ENCODE measurements at places on chromosomes 1 and 21.

DNA sequence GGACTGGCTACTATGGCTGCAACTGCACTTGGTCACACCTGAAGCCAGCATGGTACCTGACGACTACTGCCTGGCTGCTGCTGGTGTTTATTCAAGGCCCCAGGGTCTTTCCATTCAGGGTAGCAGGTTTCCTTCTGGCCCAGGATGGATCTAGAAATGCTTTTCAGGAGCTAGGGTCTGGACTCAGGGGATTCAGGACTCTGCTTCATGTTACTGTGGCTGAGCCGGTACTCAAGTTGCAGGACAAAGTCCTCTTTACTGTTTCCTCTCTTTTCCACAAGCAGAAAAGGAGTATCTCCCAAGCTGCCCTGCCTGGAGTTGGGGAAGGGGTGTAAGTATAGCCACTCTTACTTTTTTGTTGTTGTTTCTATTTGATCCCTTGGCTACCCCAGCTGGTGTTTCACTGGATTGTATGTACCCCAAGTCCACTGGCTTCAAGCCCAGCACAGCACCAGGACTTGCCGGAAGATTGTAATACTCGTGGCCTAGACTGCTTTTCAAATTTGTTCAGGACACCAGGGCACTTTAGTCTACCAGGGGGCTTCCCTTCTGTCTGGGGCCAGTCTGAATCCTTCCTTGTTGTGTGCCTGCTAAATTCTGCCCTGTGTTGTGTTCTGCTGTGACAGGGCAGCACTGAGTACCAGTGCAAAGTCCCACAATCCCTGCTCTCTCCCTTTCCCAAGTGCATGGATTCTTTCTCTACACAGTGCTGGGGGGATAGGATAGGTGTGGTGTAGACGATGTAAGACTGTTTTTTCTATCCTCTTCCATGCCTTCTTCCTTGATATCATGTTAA, 248.5 kb downstream of the GPR52 start:
- DNase-seq = no peak

DNA sequence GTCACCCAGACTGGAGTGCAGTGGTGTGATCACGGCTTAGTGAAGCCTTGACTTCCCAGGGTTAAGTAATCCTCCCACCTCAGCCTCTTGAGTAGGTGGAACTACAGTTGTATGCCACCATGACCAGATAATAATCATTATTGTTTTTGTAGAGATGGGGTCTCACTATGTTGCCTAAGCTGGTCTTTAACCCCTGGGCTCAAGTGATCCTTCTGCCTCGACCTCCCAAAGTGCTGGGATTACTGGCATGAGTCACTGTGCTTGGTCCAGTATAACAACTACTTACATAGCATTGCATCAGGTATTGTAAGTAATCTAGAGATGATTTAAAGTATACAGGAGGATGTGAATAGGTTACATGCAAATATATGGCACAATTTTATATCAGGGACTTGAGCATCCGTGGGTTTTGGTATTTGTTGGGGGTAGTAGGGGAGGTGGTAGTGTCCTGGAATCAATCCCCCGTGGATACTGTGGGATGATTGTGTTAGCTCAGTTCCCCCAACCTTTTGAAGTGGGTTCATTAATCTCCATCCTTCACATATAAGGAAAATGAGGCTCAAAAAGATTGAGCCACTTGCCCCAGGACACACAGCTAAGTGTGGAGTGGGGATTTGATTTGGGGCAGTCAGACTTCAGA, 61.4 kb upstream of the CNIH3 start:
- no peak for DNase-seq

DNA sequence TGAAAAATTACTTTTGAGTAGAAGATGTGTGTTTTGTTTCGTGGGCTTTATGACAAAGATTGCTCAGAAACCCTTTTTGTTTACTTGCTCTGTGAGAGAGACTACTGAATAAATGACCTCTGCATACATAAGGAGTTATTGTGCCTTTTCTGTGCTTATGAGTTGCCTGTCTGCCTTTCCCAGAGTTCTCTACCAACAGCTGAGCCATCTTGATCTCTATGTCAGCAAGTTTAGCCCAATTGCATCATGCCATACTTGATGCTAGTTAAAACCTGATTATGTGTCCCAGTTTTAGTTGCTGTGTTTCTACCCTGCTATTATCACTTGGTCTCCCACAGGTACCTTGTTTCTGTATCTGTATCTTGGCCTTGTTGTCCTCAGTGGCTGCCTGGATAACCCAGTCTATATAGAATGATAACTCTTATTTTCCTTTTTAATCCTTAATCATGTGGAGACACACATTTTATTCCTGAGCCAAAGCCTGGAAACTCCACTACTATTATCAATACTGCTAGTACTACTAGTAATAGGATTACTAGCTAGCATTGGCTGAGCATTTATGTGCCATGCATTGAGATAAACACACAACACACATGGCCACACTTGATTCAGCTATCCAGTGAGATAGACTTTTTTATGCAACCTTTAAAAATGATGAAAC, 28.7 kb upstream of the GNG12 start:
- no peak for DNase-seq

DNA sequence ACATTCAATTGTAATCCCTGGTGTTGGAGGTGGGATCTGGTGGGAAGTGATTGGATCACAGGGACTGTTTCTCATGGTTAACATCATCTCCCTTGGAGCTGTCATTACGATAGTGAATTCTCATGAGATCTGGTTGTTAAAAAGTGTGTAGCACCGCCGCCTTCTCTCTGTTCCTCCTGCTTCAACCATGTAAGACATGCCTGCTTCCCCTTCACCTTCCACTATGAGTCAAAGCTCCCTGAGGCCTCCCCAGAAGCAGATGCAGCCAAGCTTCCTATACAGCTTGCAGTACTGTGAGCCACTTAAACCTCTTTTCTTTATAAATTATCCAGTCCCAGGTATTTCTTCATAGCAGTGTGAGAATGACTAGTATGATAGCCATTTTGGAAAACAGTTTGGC, 30.1 kb upstream of the TRIM62 start:
- no peak for DNase-seq

GRCh38 chr1:64922336-64922735, 44.0 kb downstream of the JAK1 start:
- no peak for DNase-seq

GRCh38 chr1:38114241-38115026, 67.8 kb upstream of the POU3F1 start:
- no peak for DNase-seq

DNA sequence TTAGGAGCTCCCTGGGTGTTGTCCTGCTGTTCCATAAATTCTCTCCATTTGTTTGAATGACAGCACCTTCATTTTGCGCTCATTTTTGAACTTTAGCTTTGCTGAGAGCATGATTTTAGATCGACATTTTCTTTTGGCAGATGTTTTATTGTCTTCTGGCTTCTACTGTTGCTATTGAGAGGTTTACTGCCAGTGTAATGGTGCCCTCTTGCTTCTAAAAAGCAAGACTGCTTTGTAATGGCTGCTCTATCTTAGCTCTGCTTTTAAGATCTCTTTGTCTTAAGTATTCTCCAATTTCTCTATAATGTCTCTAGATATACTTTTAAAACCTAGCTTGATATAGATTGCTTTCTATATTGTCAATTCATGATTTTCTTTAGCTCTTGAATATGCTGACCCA, 27.8 kb downstream of the THEM4 start:
- DNase-seq = no peak

DNA sequence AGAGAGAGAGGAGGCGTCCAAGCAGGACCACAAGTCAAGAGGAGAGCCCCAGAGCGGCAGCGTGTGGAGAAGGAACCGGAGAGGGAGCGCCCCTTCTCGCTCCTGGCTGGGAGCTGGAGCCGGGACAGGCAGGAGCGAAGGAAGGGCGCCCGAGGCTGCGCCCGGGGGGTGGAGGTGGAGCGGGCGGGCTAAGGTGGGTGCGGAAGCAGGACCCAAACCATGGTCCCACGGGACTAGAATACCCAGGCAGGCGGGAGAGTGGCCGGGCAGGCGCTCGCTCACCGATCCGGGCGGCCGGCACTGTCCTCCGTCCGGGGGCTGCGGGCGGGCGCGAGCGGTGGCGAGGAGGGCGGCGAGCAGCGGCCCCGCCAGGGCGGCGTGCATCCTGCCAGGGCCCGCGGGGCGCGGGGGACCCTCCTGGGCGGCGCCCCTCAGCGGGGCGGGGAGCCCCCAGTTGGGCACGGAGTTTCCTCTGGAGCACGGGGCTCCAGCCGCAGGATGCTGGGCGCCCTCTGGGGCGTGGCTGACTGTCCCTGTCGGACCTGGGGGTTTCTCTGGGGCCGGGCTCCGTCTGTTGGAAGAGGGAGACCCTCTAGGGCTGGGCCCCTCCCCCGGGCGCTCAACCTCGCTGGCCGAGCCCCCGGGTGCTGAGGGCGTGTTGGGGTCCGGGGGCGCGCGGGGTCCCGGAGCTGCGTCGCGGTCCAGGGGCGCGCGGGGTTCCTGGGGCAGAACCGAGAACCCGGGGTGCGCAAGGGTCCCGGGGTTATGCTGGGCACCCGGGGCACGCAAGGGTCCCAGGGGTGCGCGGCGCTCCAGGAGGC, 569 bp downstream of the TRABD2B start:
- no peak for DNase-seq

- DNase-seq = no peak
These were observed 10.1 kb downstream of the SLC44A5 start for GRCh38 chr1:75600781-75601180.

DNA sequence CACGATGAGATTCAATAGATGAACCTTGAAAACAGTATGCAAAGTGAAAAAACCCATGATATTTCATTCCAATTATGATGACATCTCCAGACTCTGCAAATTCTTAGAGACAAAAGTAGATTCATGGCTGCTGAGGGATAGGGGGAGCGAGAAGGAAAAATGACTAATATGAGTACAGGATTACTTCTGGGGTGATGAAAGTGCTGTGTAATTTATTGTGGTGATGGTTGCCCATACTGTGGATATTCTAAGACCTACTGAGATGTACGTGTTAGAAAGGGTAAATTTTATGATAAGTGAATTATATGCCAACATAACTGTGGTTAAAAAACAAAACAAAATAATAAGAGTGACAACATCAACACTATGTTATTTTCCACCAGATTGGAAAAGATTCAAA, 18.9 kb upstream of the RGS7 start:
- DNase-seq = no peak

- no peak for DNase-seq
These were observed 13.3 kb upstream of the CD101 start for GRCh38 chr1:116988248-116988647.

GRCh38 chr1:111392042-111392441, 35.5 kb downstream of the OVGP1 start:
- DNase-seq = no peak

DNA sequence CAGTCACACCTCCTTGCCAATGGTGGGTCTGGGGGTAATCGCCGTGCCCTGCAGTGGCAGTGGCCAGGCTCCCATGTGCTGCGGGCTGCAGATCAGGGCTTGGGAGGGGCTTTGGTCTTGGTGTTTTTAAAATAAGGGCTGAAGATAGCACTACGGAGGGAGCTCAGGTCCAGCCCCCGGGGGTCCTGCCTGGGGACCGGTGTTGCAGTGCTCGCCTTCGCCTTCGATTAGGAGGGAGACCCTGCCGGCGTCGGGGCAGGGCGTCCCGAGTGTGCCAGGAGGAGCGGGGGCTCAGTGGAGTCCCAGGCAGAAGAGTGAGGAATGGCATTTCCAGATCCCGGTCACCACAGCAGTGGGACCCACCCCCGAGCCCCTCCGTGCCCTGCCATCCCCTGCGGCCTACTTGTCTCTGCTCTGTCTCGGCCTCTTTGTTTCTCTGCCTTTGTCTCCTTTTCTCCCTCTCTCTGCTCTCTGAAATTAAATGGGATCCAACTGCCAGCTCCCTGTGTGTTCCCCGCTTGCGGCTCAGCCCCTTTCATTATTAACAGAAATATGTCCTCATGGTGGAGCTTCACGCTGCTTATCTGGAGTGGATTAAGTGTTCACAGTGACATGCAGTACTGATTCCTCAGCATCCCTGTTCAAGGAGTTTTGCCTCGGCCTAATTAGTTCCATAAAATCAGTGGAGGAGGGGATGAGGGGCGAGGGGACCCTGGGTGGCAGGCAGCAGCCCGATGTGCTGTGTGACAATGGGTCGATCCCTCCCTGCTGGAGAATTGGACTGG, 44.4 kb downstream of the DMRTB1 start:
- no peak for DNase-seq

DNA sequence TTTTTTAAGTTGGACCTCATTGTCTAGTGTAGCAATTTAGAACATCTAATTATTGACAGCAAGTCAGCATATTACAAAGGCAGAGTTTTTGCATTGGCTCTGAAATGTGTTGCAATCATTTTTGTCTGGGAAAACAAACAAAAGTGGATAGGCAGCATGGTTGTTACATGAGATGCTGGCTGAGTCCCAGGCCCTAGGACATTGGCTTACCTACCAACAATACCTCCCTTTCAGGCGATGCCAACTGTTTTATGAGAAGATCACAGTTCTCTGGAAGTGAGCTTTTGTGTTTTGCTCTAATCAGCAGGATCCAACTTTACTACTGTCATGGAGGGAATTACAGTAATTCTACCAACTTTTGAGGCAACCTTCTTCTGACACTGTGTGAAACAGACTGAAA, 71.5 kb upstream of the CXADR start:
- DNase-seq = no peak

DNA sequence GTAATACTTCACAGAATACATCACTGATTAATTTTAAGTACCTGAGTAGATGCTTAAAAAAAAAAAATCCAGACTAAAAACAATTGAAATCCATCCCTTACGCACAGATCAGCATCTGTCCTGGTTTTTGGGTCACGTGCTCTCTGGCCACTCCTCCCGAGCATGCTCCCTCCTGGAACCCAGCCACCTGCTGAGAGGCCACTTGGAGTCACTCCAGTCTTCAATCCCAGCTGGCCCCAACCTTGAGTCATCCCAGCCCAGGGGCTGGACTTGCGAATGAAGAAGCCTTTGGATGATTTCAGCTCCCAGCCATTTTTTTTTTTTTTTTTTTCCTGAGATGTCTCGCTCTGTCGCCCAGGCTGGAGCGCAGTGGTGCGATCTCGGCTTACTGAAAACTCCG, 8.9 kb downstream of the MAP1LC3C start:
- DNase-seq = no peak

- DNase-seq = peak; percentile 75
These were observed 1.2 kb downstream of the SAMD11 start for GRCh38 chr1:924656-925560.

GRCh38 chr1:17919525-17920439, 164.6 kb downstream of the ACTL8 start:
- peak; percentile 51 for DNase-seq

DNA sequence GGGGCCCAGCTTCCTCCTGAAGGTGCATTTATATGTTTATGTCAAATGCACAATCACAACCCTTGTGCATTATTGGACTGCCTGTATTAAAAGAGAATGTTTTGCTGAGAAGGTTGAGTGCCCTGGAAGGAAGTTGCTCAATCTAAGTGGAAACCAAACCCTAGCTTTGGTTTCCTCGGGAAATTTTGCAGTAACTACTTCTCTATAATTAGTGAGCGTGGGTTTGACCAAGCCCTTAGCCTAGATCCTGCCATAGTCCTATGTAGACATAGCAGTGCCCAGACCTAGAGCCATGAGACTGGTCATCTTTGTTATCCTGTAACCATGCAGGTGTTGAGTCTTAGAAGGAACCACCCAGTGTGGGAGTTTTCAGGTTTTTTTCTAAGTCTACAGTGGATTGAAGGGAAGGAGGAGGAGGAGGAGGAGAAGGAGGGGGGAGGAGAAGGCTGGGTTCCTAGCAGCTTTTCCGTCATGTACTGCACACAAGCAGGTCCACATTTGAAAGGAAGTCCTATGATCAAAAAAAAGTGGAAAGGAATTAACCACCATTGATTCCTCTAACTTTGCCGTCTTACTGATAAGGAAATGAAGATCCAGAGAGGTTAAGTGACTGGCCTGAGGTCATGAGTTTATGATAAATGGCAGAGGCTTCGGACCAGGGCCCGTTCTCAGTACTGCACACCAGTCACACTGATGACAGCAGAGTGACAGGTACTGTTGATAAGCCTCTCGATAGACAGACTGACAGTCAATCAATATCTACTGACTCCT, 72.2 kb upstream of the LYST start:
- no peak for DNase-seq
